ENCODE measurements at places on chromosomes 7 and 10.

DNA sequence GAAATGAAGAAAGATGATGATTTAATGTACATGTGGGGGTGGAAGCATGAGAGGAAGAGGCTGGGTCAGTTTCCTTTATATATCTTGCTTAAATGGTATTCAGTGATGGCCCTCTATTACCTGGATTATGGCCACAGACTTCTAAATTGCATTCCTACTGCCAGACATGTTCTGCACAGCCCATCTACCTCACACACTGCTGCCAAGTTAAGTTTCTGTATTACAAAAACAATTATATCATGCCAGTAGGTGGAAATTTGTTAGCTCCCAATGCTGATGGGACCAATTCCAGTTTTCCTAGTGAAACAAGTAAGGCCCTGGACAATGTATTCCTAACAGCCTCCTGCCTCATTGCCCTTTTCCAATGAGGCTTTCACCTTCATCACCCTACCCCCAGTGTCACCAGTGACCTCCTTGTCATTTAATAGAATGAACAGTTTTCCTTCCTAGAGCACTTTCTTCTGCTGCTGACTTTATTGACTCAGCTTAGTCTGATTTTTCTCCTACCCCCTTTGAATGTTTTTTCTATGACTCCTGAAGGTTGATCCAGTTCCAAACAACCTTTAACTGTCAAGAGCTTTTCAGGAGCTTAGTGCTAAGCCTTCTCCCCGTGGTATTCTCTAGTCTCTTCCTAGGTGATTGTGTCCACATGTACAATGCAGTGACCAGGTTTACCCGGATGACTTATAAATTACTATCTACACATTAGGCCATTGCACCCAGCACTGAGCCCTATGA is 316.6 kb upstream of the ANKRD30A start:
- no peak for DNase-seq

DNA sequence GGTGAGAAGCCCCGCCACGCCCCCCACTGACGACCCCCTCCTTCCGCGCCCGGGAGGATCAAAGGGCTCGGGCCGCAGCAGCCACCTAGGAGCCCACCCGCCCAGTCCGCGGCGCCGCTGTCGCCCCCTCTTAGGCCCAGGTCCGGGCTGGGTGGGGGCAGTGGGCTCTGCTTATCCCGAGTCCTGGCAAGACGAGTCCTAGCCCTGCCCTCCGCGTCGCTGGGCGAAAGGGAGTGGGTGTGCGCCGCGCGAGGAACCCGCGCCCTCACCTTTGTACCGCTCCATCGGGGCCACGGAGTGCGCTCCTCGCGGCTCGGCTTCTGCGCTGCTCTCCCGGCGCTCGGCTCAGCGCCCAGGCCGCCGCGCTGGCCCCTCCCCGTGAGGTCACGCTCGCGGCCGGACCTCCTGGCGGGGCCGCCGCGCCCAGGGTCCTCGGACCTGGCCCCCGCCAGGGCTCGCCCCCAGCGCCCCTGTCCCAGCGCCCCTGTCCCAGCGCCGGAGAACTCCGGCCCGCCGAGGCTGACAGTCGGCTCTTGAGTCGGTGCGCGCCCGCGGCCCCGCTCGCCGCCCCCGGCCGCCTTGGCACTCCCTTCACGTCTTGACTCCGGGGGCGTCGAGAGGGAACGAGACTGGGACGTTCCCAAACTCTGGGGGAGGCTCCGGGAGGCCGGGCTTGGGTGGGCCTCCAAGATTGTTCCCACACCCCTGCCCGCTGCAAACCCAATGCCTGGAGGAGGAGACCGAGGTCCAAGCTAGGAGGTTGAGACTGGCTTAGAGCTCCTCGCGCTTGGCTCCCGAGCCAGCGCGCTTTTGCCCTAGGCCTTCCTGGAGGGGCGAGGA is at the start of gene AFAP1L2:
Gene AFAP1L2 (minus strand): TSS at position 332 of the 840 bp plus-strand sequence. CDS start 47 bp downstream, at position 285.
- peak; percentile 49 for DNase-seq

- no peak for DNase-seq
Observed at GRCh38 chr10:1377231-1377630, 321.0 kb downstream of the WDR37 start.

DNA sequence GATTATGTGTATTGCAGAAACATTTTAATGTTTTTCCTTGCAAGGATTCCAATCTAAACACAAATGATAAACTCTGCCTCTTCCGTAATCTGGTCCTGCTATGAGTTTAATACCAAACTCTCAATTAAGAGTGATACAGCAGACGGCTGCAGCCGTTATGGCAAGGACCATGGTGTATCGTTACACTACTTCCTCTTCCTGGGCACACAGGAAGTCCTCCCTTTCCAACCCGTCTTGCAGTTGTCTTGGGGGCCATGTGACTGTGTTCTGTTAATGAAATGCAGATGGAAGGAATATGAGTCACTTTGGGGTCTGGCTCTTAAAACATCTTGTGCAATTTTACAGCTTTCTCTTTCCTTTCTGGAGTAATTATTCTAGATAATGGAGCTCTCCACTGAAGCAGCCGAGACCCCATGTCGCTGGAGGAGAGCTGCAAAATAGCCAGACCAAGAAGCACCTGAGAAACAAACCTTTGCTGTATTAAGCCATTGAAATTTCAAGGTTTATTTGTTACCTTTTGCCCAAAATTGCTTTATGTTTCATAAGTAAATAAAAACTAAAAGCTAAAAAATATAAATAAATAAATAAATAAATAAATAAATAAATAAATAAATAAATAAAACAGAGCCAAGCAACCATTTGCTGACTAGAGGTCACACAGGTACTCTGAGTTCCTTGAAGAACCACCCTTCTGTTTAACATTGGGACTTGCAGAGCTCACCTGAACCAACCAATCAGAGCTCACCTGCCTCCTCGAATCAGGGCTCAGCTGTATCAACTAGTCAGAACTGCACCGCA is 74.7 kb downstream of the FRMPD2 start:
- DNase-seq: no peak

DNA sequence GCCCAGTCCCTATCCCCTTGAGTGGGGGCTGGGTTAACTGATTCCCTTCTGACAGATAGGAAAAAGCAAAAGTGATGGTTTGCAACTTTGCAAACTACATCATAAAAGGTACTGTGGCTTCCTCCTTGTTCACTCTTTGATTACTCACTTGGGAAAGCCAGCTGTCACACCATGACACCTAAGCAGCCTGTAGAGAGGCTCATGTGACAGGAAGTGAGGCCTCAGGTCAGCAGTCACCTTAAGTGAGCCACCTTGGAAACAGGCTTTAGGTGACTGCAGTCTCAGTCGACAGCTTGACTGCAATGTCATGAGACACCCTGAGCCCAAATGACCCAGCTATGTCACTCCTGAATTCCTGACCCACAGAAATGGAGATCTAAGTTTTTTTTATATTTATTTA is 4.3 kb upstream of the CHCHD2 start:
- peak; percentile 85 for DNase-seq

DNA sequence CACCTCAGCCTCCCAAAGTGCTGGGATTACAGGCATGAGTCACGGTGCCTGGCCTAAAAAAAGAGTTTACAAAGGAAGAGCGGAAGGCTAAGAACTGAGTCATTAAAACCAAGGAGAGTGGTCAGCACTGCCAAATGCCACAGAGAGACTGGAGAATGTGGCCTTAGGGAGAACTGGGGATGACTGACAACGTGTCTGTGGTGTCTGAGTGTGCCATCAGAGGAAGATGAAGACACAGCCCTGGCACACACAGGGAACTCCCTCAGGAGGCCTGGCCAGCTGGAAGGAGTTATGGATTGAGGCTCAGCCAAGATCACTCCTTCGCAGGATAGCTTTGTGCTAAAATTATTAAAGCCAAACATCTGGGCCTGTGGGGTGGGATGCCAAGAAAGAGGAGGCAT is 3.9 kb upstream of the INA start:
- no peak for DNase-seq

DNA sequence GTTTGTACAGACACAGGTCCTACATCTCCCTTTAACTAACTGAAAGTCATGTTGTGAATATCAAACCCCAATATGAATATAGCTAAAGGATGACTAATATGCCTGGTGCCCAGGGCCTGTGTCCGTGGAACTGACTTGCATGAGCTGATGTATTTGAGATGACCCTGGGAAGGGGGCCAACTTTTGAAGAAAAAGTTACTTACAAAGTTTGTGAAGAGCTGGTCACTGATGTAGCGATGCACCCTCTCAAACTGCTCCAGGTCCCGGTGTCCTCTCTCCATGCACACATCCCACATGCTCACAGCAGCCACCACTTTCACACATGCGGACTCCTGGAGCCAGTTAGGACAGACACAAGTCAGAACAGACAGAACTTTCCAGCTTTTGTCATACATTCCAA is 106.2 kb downstream of the ABCC2 start:
- no peak for DNase-seq

DNA sequence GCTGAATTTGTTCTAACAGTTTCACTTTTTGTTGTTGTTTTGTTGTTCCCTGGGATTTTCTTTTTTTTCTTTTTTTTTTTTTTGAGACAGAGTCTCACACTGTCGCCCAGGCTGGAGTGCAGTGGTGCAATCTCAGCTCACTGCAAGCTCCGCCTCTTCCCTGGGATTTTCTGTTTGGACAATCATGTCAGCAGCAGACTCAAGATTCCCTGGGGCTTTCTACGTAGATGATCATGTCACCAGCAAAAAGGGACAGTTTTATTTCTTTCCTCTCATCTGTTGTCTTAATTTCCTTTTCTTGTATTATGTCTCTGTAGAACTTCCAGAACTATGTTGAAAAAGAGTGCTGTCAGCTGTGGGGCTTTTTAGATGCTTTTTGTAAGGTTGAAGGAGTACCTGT is 241.4 kb downstream of the TNS3 start:
- DNase-seq: no peak

DNA sequence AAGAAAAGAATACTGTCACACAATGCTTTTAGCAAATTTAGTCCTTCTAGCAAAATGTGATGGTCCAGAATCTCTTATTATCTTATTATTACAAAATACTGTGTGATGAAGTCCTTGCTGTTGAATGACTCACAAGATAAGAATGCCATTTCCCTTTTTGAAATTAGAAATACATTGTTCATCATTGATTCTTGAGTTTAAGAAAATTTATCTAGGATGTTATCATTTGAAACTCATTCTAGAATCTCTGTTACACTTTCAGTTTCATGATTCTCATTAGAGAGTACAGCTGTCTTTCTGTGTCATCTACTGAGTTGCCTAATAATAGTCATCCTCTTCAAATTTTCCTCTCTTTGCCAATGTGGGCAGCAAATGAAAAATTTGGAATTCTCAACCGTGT is 9.6 kb downstream of the ZKSCAN5 start:
- no peak for DNase-seq
